NCI-H187 treated with DMSO at 0.1 percent for 48 hours (cell line): ENCODE measurements at places on chromosomes 5 and 9.

GRCh38 chr9:27523141-27523540, 949 bp upstream of the IFNK start:
- no peak for DNase-seq

DNA sequence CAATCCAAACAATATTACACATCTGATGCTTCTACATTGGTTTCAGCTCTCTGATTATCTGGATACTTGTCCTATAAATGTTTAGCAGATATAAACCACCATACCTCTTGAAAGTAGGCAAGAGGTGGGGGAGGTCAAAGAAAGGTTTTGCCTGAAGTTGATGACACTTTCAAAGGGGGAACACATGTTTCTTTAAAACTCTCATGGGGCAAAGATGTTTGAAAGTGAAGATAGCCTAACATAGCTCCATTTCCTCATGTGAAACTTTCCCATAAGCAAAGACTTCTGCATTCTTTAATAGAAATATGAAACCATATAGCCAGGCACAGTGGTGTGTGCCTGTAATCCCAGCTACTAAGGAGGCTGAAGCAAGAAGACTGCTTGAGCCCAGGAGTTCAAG, 62.1 kb downstream of the CETN3 start:
- no peak for DNase-seq

DNA sequence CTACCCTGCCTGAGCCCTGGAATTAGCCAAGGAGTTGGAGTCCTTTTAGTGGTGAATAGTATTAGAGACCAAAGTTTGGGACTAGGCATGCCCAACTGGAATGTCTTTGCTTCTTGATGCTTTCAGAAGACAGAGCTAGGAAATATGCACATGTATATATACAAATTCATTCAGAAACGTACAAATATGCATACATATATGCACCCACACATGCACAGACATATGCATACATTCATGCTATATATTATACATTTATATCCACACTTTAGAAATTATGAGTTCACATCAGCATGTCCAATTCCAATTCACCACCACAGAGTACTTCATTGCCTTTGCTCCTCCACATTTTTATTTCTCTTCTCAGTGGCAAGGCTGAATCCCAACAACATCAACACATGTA, 398.3 kb upstream of the MPDZ start:
- DNase-seq, result no peak

GRCh38 chr9:20570087-20570486, 52.2 kb downstream of the MLLT3 start:
- no peak for DNase-seq

- DNase-seq, result peak; percentile 13
These were observed 150.8 kb downstream of the EFNA5 start for GRCh38 chr5:107519900-107520354.

GRCh38 chr5:178334861-178335260, 102.3 kb upstream of the PHYKPL start:
- no peak for DNase-seq

GRCh38 chr5:137735555-137736284, at the start of gene KLHL3:
Gene KLHL3 (minus strand): TSS chr5:137736089. CDS start chr5:137735646, 443 bp downstream.
- DNase-seq, result peak; percentile 37
